ENCODE measurements at places on chromosomes 12 and 14.

GRCh38 chr12:45587877-45588533 lies 141.5 kb upstream of the ARID2 start:
- DNase-seq, result no peak

DNA sequence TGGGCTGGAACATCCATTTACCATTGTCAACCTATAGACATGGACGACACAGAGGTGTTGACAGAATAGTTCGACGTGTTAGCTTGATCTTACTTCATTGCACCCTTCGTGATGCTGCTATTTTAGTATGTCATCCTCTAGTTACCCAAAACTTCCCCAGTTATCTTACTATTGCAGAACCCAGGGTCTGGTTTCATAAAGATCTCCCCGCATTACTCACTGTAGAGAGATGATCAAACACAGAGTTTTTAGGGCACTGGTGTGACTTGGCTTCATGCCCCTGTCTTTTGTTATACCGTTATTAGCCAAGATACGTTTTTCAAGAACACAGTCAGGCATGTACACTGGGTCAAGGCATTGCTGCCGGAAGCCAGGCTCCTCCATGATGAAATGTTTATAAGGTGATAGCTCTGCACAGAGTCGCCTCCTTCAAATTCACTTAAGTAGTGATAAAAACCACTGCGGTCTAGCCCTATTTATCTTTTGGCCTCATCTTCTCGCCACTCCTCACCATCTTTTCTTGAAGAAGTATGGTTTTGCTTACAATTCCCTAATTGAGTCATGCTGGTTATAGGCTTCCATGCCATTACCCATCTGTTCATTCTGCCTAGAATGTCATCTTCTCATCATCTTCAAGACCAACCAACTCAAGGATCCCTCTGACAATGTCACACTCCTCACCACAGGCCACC lies 1127.9 kb downstream of the VRK1 start:
- no peak for DNase-seq

DNA sequence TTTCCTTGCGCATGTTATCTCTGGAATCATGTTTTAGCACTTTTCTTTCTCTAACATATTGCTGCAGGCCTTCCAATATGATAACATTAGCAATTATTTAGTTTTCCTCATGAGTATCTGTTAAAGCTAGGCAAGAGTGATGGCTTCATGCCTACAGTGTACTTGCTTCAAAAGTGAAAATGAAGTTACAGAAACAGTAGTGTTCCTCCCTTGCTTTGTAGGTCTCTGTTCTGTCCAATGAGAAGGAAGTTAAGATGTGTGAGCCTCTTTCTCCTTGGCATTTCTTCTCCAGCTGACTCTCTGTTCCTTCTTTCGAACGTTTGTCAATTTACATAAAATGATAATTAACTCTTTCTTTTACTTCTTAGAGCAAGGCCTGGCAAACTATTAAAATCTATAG lies 22.2 kb downstream of the LRRIQ1 start:
- peak; percentile 23 for DNase-seq

DNA sequence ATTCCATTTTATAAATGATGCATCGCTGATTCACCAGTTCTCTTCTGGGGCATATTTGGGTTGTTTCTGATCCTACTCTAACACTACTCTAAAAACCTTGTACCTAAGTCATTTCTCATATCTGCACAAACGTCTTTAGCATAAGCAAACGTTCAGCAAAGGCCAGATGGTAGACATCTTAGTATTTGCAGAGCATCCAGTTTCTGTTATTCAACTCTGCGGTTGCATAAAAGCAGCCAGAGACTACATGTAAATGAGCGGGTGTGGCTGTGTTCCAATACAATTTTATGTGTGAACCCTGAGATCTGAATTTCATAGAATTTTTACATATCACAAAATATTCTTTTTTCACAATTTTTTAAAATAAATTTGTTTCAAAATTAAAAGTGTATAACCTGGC lies 22.8 kb upstream of the MMP17 start:
- no peak for DNase-seq

DNA sequence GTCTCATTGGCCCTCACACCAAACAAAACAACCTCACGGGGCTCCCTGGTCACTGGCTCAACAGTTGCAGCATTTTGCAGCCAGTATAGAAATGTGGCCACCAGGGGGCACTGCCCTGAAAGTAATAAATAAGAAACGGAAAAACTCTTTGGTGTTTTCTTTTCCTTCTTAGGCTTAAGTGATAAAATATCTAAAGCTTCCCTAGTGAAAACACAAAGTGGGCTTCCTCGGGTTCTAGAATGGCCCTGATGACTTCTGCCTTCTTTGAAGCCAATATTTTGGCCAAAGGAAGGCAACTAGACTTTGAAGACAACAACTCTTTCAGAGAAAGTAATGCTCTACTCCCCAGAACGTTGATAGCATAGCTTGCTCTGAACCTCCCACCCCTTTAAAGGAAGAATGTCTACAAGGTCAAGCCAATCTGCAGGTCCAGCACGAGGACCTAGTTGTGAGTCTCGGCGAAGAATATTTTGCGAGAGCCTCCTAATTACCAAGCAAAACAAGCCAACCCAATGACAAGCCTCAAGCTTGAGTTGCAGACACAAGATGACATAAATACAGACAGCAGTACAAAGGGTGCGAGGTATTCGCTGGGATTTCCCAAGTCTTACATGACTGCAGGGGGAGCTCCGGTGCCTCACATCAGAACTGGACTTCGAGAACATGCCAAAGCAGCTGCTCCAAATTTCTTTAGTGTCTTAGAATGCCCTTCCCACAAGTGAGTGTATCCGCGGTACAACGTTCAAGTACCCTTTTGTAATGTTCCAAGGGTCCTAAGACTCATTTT lies 2.6 kb downstream of the ITPK1 start:
- peak; percentile 88 for DNase-seq

DNA sequence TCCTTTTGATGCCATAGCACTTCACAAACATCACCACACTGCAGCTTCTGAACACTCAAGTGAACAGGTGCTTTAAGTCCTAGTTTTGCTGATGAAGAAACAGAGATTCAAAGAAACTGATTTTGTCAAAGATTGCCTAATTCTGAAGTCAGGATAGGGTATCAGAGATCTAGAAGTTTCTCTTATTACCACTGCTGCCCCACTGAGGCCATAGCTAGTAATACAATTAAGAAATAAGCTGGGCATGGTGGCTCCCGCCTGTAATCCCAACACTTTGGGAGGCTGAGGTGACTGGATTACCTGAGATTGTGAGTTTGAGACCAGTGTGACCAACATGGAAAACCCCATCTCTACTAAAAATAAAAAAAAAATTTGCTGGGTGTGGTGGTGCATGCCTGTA lies 458.3 kb upstream of the SEL1L start:
- DNase-seq, result peak; percentile 15
